ENCODE measurements at places on chromosomes 4 and X.
A peak's percentile ranks its signal among the peaks of the same experiment; 100 is the strongest.

DNA sequence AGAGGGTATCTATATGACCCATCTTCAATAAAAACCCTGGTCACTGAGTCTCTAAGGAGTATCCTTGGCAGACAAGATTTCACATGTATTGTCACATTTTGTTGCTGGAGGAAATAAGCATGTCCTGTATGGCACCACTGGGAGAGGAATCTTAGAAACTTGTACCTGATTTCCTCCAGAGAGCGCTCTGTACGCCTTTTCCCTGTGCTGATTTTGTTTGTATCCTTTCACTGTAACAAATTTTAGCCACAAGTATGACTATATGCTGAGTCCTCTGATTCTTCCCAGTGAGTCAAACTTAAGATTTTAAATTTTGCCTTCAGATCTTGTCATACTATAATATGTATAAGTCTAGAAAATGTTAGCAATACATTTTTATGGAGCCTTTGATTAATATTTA lies 102.8 kb downstream of the ITIH6 start:
- DNase-seq: no peak

DNA sequence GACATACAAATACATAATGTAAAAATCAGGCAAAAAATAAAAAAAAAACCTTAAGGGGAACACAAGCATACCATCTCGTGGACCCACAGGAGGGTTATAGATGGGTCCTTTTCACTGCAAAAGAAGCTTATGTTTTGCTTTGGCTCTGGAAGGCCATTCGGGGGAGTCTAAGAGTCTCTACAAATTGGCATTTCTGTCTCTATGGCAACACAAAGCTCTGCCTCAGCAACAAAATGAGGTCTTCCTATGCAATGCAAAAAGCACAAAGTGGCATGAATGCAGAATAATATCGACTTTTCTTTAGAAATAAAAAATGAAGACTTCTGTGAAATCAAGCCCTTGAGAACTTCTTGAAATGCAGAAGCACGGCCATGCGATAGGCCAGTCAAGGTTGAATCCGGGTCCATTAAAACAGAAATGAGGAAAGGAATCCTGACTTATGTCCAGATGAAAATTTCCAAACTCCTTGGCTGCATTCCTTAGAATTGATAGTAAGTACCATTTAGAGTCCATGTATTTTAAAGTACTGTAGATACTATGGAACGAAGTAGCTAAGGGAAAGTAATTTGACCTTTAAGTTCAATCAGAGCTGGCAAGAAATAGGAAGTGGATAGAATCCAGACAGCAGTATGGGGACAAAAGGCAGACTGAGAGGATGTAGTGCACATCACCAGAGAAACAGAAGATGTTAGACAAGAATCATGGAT lies 63.7 kb upstream of the PDLIM3 start:
- no peak for DNase-seq

- DNase-seq: no peak
These were observed 25.1 kb downstream of the PRSS12 start for GRCh38 chr4:118327554-118328241.

DNA sequence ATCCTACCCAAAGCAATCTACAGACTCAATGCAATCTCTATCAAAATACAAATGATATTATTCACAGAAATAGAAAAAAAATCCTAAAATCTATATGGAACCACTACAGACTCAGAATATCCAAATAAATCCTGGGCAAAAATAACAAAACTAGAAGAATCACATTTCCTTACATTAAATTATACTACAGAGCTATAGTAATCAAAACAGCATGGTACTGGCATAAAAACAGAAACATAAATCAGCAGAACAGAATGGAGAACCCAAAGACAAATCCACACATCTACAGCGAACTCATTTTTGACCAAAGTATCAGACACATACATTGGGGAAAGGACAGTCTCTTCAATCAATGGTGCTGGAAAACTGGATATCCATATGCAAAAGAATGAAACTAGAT lies 304.1 kb upstream of the FGF13 start:
- no peak for DNase-seq

DNA sequence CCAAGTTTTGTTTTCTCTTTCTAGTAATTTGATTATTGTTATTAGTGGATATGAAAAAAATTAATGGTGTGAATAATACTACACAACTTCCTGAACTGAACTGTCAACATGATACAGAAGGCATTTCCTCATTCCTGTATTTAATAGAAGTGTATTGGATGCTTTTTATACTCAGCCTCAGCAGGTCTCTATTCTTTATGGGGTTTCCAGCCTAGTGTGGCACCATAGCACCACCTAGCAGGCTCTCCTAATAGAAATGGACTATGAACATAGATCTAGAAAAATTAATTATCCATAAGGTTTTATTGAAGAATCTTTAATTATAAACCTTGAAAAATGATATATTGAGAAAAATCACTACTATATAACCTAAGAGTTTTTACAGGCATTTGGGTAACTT lies 52.4 kb downstream of the GLRB start:
- no peak for DNase-seq

DNA sequence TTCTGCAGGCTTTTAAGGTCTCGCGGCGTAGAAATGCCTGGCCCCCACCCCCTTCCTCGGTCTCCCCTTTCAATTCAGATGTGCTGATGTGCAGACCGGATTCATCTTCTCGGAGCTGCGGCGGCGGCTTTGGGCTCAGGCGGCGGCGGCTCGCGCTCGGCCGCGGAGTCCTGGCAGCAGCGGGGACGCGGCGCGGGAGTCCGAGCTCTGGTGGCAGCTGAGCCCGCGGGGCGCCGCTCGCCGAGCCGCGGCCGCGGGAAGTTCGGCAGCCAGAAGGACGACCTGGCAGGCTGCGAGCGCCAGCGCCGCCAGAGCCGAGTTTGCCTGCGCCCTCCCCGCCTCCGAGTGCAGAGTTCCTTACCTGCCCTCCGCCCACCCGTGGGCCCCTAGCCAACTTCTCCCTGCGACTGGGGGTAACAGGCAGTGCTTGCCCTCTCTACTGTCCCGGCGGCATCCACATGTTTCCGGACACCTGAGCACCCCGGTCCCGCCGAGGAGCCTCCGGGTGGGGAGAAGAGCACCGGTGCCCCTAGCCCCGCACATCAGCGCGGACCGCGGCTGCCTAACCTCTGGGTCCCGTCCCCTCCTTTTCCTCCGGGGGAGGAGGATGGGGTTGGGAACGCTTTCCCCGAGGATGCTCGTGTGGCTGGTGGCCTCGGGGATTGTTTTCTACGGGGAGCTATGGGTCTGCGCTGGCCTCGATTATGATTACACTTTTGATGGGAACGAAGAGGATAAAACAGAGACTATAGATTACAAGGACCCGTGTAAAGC lies 448 bp downstream of the TLL1 start:
- DNase-seq: no peak

GRCh38 chr4:186307497-186307896 lies 41.5 kb downstream of the F11 start:
- no peak for DNase-seq

GRCh38 chrX:16222151-16222550 lies 54.9 kb downstream of the MAGEB17 start:
- no peak for DNase-seq

- DNase-seq: no peak
These were observed 98.8 kb downstream of the ANXA3 start for GRCh38 chr4:78650106-78651024.

- no peak for DNase-seq
These were observed 35.6 kb downstream of the FAM193A start for GRCh38 chr4:2572076-2572475.

DNA sequence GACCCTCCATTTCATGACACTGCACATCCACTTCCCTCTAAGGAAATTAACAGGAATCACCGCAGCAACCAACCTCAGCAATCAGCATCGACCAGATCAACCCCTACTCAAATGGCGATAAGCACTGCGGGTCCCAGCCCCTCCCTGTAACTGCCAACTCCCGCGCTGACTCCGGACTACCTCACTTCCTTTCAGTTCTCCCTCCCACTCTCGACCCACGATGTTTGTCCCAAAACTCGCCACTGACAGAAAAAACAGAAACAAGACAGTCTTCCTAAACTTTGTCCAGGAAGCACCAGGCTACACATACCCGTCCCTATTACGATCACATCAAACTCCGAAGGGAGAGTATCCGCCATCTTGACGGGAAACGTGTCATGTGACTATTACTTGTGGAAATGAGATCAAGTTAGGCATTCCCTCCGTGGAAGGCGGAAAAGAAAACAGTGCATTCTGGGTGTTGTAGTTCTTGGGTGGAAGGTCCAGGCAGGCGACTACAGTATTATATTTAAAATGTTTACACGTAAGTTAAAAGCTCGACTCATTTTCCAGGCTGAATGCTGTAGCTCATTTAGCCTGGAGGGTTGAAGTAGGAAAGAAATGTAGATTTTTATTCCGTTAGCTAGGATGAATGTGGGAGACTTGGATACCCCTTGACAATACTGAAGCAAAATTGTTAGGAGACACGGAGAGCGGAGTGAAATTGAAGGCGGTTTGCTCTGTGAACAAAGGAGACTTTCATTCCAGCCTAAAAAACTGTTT lies at the start of gene CHM:
Gene CHM (minus strand): TSS at position 385 of the 762 bp plus-strand sequence. CDS start 26 bp downstream, at position 359.
- peak; percentile 67 for DNase-seq

- DNase-seq: no peak
These were observed 5.4 kb upstream of the RGS12 start for GRCh38 chr4:3287271-3287971.

- DNase-seq: no peak
These were observed 29.5 kb upstream of the PSAPL1 start for GRCh38 chr4:7464259-7464655.

GRCh38 chrX:99095965-99096635 lies 1314.0 kb downstream of the PCDH19 start:
- no peak for DNase-seq

DNA sequence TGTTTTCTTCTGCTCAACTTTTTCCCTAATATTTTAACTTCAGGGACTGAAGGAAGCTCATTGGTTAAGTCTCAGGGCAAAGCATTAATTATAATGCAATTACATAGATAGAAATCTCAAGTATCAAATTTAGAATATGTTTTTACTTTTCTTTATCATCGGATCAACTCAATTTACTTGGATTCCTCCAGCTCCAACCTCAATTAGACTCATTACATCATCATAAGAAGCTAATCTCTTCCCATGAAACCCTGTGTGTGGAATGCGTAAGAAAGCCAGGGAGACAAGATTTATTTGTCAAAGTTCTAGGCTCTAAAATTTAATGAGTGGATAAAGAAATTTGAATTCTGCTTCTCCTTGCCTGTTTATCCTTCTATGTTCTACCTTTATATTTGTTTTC lies 918.4 kb downstream of the ADGRL3 start:
- DNase-seq: no peak

DNA sequence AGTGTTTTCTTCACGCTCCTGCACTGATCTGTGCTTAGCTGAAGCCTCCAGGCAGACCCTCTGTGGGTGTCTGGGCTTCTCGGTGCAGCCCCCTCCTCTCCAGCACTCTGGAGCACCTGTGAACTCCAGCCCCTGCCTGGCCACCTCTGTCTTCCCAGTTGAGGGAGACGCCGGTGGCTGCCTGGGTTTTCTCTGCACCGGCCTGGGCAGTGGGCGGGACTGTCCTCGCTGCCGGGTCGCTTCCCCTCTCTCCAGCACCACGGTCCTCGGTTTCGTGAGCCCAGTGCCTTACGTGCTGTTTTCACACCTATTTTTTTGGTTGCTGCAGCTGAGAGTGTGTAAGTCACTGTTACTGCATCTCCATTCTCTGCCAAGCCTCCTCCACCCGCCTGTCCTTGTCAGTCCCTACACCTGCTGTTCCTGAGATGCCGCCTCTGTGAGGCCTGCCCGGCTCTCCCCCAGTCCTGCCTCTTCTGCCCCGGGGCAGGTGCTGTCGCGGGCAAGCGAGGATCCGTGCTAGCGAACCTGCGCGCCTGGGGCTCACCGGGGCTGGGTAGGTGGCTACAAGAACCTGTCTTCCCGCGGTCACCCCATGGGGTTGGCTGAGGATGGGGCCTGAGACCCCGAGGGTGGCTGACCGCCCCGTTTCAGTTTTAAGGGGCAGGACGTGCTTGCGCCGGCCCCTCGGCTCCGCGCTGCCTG lies 2.4 kb upstream of the FGFRL1 start:
- DNase-seq: no peak

DNA sequence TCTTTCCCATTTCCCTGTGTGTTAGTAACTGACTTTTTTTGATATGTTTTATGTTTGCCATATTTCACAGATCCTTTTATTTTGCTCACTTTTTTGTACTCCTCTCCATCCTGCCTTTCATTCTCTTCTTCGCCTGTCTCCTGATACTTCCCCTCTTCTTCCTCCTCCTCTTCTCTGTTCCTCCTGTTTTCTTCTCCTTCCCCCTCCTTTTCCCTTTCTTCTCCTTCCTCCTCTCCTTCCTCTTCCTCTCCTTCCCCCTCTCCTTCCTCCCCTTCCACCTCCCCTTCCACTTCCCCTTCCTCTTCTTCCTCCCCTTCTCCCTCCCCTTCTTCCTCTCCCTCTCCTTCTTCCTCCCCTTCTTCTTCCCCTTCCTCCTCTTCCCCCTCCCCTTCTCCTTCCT lies 41.7 kb downstream of the RPGR start:
- DNase-seq: no peak

DNA sequence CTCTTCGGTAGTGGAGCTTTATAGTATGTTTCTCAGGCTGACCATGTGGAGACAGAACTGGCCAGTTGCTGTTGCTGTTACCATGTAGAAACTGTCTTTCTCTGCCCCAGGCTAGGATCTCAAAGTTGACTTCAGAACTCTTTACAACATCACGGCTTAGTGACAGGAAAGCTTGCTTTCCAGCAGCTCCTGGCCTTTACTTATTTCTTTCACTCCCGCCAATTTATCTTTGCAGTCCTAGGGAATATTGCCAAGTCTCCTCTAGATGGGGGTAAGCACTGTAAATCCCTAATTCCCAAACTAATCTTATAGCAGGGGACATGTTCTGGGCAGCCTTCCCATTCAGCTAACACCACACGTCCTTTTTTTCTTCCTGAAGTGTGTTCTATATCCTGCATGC lies 631.6 kb downstream of the SPRY1 start:
- DNase-seq: no peak

DNA sequence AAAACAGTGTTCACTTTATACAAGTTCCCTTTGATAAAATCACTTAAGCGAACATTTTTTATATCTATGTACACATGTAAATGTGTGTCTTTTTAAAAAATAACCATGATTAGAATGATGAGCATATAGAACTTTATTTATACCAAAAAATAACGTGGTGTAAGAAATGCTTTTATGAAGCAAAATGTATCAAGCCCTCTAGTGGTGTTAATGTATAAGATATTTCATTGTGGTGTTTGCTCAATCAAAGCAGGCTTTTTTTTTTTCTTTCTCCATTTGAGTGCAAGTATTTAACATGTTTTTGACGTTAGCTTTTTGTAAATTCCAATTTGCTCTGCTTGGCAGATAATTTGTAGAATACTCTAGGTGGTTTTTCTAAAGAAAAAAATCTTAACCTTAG lies 2092.4 kb upstream of the TENM3 start:
- DNase-seq: no peak

GRCh38 chr4:67909905-67910584 lies 26.2 kb upstream of the TMPRSS11D start:
- DNase-seq: no peak

- DNase-seq: peak; percentile 64
These were observed 73.1 kb downstream of the MTHFD2L start for GRCh38 chr4:74230902-74231499.

- DNase-seq: no peak
These were observed 30.7 kb downstream of the ARHGEF9 start for GRCh38 chrX:63754136-63754859.

- DNase-seq: no peak
These were observed 243.0 kb upstream of the TRAM1L1 start for GRCh38 chr4:117328333-117328732.

Data from natural killer cell treated with Interleukin-12 subunit alpha and Interleukin-12 subunit beta and Interleukin-15 and Interleukin-18, amount 100 ng/mL, for 72 hours (primary cell).